ENCODE measurements at places on chromosomes 6 and 20.
A peak's percentile ranks its signal among the peaks of the same experiment; 100 is the strongest.

- DNase-seq, result no peak
Measured at GRCh38 chr20:44432618-44433577, 42.8 kb upstream of the TTPAL start.

DNA sequence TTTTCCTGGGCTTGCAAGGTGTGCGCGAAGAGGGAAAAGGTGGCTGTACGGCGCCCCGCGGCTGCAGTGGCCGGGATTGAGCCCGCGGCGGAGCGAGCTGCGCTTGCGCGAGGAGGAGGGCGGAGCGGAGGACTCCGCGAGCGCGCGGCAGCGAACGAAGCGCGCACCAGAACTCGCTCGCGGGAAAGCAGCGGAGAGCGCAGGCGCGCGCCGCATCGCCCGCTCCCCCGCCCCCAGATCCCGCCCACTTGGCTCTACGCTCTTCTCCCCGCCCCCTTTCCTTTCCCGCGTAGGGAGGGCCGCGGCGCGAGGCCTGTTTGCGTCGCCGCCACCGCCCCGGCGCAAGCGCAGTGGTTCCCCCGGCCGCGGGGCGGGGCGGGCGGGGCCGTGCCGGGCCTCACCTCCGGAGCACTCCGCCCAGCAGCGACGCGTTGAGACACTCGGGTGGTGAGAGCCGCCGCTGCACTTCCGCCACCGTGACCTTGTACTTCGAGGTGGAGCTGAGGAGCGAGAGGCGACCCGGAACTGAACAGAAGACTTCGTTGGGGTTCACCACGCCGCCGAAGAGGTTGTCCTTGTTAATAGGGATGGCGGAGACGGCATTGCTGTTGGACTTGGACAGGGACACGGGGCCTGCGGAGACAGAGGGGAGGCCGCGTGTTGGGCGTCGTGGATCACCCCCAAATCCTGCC is 10.6 kb downstream of the TFAP2A start:
- DNase-seq, result peak; percentile 73

GRCh38 chr6:41942067-41942851 is 651 bp upstream of the CCND3 start:
- DNase-seq, result peak; percentile 49

DNA sequence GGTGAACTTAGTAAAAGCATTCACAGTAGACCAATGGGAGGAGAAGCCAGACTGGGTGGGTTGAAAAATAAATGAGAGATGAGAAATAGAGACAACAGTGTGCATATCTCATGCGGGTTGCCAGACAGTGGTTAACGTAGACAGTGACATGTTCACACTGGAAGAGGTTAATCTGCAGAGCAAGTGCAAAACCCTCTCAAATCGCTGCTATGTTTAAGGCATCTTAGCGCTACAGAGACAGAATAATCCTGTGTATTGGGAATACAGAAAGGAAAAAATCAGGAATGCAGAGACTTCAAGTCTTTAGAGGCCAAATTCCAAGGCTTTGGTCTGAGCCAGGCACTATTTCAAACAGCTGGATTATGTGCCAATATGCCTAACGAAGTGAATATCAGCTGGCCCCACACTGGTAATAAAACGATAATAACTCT is 107.1 kb downstream of the TSHZ2 start:
- DNase-seq, result no peak

- DNase-seq, result no peak
Measured at GRCh38 chr6:6788394-6789032, 200.0 kb downstream of the LY86 start.

DNA sequence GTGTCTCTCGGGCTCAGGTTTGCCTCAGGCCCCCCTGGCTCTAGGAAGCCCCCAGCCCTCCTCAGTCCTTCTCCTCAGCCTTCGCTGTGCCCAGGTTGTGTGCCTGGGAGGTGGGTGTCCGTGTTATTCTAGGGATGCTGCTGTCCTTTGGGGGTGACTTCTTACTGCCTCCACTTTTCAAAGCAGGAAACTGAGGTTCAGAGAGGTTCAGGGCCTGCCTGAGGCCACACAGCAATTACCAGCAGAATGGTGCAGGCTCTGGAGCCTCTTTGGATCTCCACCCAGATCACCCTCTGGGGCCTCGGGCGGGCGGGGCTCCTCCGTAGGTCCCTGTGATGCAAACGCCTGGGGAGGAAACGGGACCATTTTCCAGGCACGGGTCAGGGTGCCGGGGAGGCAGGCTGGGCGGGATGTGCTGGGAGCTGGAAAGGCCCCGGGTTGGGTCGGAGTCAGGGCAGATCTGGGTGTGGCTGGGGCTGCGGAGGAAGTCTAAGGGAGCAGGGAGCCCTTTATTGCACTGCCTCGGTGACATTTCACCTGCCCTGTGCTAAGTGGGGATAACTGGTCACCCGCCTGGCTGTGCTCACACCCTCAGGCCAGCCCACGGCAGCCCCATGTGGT is 23.2 kb downstream of the GATA5 start:
- no peak for DNase-seq

GRCh38 chr20:57732226-57732625 is 22.4 kb upstream of the PMEPA1 start:
- no peak for DNase-seq

DNA sequence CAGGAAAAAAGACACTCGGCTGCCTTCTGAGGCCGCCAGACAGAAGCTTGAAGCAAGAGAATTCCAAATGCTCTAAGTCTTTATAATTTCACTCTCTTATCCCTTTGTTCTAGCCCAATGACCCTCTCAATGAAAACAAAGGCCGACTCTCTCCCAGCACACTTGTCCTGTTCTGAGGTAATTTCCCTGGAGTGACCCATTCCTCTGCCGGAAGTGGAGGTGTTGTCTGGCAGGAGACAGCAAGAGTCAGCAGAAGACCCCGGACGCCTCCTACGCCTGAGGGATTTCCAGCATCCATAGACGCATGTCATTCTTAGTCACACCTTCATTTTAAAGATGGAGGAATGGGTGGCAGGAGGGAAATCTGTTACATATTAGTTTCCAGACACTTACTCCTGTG is 110.3 kb downstream of the SOD2 start:
- DNase-seq, result no peak

All from CD4-positive, alpha-beta T cell treated with Interleukin-2 at 100 ng/mL for 4 hours (primary cell).